ENCODE measurements at places on chromosomes 6 and 20.

GRCh38 chr6:71029555-71029954, 72.7 kb upstream of the B3GAT2 start:
- DNase-seq = no peak

DNA sequence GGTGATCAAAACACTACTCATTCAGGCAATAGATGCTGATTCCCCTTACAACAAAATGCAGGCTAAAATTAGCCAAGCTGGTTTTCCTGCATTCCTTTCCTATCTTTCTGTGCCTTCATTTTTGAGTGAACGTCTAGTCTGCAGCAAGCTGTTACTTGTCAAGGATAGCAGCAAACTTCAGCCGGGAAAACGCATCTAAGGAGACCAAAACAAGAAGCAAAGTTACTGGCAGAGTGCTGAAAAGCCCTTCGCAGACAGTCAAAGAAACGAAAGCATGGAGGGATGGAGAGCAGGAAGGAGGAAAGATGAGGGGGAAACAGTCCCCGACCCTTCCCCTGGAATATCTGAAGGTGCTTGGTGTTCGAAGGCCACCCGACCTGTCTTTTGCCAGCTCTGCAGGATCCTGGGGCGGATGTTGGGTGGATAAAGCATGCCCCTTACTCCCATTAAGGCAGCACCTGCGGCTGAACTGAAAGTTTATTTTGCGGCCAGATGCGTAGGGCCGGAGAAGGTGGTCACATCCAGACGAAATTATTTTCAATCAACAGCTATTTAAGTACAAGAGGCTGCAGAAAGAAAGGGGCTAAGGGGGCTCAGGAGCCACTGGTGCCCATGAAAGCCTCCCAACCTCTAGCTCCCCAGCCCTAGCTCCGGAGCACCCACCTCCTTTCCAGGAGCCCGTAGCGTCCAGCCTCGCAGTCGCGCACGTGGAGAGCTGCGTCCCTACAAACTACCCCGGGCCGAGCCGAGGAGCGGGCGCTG, 538 bp downstream of the FERMT1 start:
- no peak for DNase-seq

DNA sequence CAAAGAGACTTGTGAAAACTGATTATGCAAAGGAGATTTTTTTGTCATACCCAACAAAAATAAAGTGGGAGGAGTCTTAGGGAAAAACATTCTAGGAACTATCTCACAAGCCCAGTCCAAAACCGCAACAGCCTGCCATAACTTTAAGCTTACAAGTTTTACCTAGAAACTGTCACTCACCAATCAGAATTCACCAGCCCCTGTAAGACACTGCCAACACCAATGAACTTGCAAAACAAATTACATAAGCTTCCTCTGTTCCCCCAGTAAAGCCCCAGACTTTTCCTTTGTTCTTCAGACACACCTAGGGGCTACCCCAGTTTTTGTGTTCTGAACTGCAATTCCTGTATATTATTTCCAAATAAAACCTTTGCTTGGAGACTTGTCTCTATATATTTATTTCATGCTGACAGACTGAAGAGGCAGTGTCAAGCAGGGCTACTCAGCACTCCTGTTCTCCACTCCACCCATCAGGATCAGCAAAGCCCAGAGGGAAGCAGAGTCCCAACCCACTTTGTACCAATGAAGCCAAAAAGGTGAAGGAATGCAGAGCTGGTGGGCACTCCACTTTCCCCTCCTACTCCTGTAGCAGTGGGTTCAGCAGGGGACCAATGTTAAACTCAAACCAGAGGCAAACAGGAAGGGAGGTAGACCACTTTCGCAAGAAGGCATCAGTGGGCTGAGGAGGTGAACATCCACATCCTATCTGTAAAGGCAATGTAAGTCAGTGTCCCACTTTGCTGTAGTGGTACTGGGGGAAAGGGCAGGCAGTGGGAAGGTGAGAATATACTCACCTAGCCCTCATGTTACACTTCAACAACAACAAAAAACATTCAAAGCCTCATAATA, 142.5 kb upstream of the RUNX2 start:
- DNase-seq = no peak

- DNase-seq = no peak
These were observed 41.3 kb upstream of the BEND3 start for GRCh38 chr6:107156617-107157016.

- no peak for DNase-seq
These were observed 145.7 kb upstream of the PRSS16 start for GRCh38 chr6:27101824-27102223.

GRCh38 chr20:39025883-39026282, 63.7 kb downstream of the DHX35 start:
- no peak for DNase-seq
